Uterus (tissue), 4 donors: ENCODE measurements at places on chromosomes 2 and 18. TPM values are rescaled to one million over a fixed set of nuclear protein-coding genes. Genes with fewer than 3 reads are reported as not detected.

- H3K4me1 ChIP-seq, result no peaks in the 10 kb centered on the region
- no peak for DNase-seq
- peak overlapping the region; percentile 57 for H3K27ac ChIP-seq
- H3K36me3 ChIP-seq, result no peaks in the 10 kb centered on the region
- no peak overlapping the region for H3K4me3 ChIP-seq
- no peaks in the 10 kb centered on the region for H3K27me3 ChIP-seq
Observed at GRCh38 chr18:10232062-10232461, 222.4 kb upstream of the APCDD1 start.

- no peaks in the 10 kb centered on the region for H3K36me3 ChIP-seq
- H3K4me1 ChIP-seq, result peaks cover 5% of the 10 kb centered on the region
- H3K4me3 ChIP-seq, result no peak overlapping the region
- no peaks in the 10 kb centered on the region for H3K27me3 ChIP-seq
Observed at GRCh38 chr2:203453858-203454451, 81.1 kb downstream of the RAPH1 start.

- no peak overlapping the region for H3K4me3 ChIP-seq
- H3K36me3 ChIP-seq, result no peaks in the 10 kb centered on the region
- H3K27me3 ChIP-seq, result no peaks in the 10 kb centered on the region
- no peak overlapping the region for H3K27ac ChIP-seq
- no peaks in the 10 kb centered on the region for H3K4me1 ChIP-seq
- no peak for DNase-seq
Observed at GRCh38 chr2:45518546-45518945, 92.5 kb downstream of the SRBD1 start.

GRCh38 chr2:224836263-224836662, 120.1 kb upstream of the CCDC195 start:
- H3K4me1 ChIP-seq, result no peaks in the 10 kb centered on the region
- no peak overlapping the region for H3K27ac ChIP-seq
- H3K4me3 ChIP-seq, result no peak overlapping the region
- H3K27me3 ChIP-seq, result no peaks in the 10 kb centered on the region
- no peak for DNase-seq
- H3K36me3 ChIP-seq, result no peaks in the 10 kb centered on the region

- H3K27ac ChIP-seq, result no peak overlapping the region
- no peaks in the 10 kb centered on the region for H3K36me3 ChIP-seq
- H3K4me1 ChIP-seq, result no peaks in the 10 kb centered on the region
- no peak for DNase-seq
- H3K4me3 ChIP-seq, result no peak overlapping the region
- H3K27me3 ChIP-seq, result no peaks in the 10 kb centered on the region
Observed at GRCh38 chr2:68475110-68475509, 7.7 kb downstream of the APLF start.

DNA sequence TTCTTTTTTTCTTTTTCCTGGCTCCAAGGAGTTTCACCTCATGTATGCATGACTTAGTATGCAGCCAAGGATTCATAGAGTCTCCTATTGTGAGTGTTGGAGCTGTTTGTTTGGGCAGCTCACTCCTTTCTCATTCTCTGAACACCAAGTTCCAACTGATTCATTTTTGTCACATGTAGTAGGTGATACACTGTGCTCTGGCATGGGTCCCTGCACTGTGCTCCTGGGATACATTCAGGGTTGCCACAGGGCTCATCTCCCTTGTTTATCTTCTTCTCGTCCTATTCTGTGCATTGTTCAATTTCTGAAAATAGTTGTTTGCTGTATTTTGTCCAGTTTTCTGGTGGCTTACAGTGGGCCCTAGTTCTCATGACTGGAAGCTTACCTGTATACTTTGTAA, 96.8 kb downstream of the ZNF407 start:
- DNase-seq, result no peak
- H3K4me1 ChIP-seq, result no peaks in the 10 kb centered on the region
- H3K27ac ChIP-seq, result no peak overlapping the region
- no peak overlapping the region for H3K4me3 ChIP-seq
- H3K36me3 ChIP-seq, result no peaks in the 10 kb centered on the region

DNA sequence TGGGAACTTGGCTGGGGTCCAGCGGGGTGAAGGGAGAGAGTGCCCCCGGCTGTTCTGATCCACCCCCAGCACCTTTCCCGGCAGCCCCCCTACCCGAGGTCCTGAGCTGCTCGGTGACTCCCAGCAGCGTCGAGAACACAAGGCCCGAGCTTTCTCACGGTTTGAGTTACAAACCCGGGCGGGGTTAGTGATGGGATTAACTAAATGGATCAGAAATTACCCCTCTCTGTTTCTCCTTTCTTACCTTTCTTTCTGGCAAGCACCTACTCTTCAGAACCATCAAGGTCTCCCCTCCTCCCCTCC, 139.4 kb upstream of the GPC1 start:
- no peaks in the 10 kb centered on the region for H3K36me3 ChIP-seq
- H3K27ac ChIP-seq, result no peak overlapping the region
- no peak for DNase-seq
- H3K4me1 ChIP-seq, result no peaks in the 10 kb centered on the region
- no peaks in the 10 kb centered on the region for H3K27me3 ChIP-seq

DNA sequence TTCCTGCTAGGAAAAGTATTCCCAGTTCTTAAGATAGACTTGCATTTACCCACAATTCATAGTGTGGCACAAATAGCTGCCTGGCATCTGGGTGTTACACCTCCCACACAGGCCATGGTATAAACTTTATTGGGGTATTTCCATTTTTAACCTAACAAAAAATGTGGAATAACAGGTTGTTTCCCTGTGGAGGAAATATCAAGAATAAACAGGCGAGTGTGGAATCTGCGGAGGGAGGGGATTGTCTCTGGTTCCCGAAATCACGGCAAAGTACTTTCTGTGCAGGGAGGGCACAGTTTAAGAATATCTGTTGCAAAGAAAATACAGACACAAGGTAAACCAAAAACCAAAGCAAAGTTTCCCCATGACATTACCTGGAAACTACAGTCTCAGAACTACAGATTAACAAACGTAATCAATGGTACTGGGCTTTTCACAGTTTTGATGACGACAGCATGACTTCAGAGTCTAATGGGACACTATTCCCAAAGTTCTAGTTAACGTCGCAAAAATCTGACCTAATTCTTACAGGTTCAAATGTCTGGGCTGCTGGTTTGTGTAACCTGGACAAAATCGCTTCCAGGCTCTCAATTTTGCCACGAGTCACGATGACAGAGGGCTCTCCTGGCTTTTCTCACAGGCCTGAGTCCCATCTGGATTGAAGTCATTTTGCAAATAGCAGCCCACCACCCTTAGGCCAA, 1.4 kb downstream of the STARD7 start:
- H3K27me3 ChIP-seq, result no peaks in the 10 kb centered on the region
- H3K27ac ChIP-seq, result peak overlapping the region; percentile 94
- DNase-seq, result no peak
- peaks cover 5% of the 10 kb centered on the region for H3K4me1 ChIP-seq
- no peaks in the 10 kb centered on the region for H3K36me3 ChIP-seq
- peak overlapping the region; percentile 95 for H3K4me3 ChIP-seq

DNA sequence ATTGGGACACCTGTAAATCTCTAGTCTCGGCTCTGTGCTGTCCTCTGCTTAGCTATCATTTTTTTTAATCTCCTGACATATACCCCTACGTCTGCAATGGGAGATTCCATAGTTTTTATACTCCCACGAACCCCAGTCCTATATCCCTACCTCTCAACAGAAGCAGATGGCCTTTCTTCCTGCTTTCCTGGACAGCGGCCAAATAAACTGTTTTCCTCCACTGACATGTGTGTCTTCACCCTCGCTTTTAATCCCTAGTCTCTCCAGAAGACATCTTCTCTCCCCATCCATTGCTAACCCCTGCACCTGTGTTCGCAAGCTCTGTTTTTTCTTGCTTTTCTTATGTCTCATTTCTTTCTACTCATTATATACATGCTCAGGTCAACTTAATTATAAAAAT, 395.4 kb downstream of the EPHA4 start:
- no peaks in the 10 kb centered on the region for H3K4me1 ChIP-seq
- no peak overlapping the region for H3K27ac ChIP-seq
- H3K27me3 ChIP-seq, result no peaks in the 10 kb centered on the region
- no peak overlapping the region for H3K4me3 ChIP-seq

DNA sequence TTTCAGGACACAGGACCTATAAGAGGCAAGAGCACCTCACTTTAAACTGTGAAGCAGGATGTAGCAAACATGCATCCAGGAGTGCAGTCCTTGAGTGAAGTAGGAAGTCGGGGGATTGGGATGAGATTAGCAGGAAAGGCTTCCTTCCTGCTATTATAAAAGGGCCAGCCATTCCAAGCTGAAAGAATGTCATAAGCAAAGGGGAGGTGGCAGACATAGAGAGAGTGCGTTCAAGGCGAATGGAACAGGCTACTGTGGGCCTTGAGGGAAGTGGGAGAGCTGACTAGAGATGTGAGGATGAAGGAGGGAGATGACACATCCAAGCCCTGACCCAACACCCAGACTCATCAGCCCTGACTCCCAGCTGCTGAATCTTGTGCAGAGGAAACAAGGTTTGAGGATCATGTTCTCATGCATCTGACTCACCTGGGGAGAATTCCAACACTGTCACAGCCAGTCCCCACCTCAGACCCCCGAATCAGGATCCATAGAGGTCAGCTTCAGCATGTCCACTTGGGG, 63.9 kb downstream of the GYPC start:
- no peaks in the 10 kb centered on the region for H3K4me1 ChIP-seq
- DNase-seq, result no peak
- no peaks in the 10 kb centered on the region for H3K27me3 ChIP-seq
- H3K4me3 ChIP-seq, result no peak overlapping the region

- no peak overlapping the region for H3K4me3 ChIP-seq
- no peaks in the 10 kb centered on the region for H3K4me1 ChIP-seq
- DNase-seq, result no peak
- H3K27ac ChIP-seq, result peak overlapping the region; percentile 14
Observed at GRCh38 chr2:160940699-160941098, 219.5 kb upstream of the TANK start.

DNA sequence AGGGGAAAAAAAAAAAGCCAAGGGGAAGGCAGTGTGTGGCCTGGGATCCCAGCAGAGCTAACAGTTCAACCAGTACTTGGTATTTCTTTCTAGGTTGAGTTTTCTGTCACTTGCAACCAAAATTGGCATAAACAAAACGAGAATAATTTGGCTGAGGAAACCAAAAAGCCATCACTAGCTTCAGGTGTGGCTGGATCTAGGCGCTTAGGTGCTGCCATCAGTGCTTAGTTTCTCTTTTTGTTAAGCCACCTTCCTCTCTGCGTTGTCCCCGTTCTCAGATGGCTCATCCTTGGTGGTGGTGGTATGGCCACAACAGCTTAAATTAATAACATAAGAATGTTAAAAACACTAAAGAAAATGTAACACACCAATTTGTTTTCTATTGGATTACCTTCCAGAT, 2.4 kb downstream of the EFHD1 start:
- no peaks in the 10 kb centered on the region for H3K4me1 ChIP-seq
- no peak overlapping the region for H3K4me3 ChIP-seq
- H3K27ac ChIP-seq, result no peak overlapping the region
- no peaks in the 10 kb centered on the region for H3K27me3 ChIP-seq
- H3K36me3 ChIP-seq, result no peaks in the 10 kb centered on the region
- no peak for DNase-seq

DNA sequence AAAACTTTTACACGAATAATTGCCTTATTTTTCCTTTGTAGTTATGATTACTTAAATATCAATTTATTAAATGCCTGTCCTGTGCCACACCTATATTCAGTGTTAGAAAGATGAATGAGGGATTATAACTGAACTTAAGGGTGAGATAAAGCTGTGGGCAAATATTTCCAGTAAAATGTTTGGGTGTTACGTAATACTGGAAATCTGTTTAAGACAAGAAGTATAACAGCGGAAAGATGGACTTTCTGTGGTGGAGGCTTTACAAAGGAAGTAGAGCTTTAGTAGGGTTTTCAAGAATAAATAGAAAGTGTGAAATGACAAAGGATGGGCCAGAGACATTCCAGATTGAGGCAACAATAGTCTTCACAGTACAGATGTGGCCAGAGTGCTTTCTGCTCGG, 927.0 kb downstream of the DPP10 start:
- no peaks in the 10 kb centered on the region for H3K4me1 ChIP-seq
- no peak overlapping the region for H3K27ac ChIP-seq
- no peak for DNase-seq
- no peaks in the 10 kb centered on the region for H3K36me3 ChIP-seq
- H3K4me3 ChIP-seq, result no peak overlapping the region

DNA sequence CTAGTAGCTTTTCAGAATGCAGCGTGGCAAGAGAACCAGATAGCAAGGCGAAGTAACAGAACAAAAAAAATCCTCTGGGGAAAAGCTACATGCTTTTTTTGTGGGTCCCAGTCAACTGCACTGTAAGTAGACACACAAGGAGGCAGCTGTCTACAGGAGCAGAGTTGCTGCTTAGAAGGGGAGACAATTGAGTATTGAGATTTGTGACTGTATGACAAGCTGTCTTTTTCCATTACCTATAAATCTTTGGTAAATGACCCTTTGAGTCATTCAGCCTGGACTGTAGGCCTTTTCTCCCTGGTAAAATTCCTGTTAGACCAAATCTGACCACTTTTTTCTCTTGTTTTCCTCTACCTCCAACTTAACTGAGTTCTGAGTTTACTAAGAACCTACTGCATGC, 144.1 kb upstream of the FOSL2 start:
- no peaks in the 10 kb centered on the region for H3K36me3 ChIP-seq
- H3K4me3 ChIP-seq, result no peak overlapping the region
- H3K4me1 ChIP-seq, result no peaks in the 10 kb centered on the region
- H3K27ac ChIP-seq, result no peak overlapping the region
- no peaks in the 10 kb centered on the region for H3K27me3 ChIP-seq

DNA sequence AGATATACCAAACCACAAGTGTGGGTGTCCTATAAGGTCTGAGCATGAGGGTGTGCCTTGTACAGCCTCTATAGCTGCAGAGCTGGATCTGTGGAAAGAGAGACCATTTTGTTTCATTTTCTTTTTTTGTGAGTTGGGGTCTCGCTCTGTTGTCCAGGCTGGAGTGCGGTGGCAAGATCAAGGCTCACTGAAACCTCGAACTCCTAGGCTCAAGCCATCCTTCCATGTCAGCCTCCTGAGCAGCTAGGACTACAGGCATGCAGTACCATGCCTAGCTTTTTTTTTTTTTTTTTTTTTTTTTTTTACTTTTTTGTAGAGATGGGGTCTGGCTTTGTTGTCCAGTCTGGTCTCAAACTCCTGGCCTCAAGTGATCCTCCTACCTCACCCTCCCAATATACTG, 10.7 kb downstream of the KIF3C start:
- H3K4me3 ChIP-seq, result no peak overlapping the region
- H3K36me3 ChIP-seq, result no peaks in the 10 kb centered on the region
- H3K4me1 ChIP-seq, result no peaks in the 10 kb centered on the region
- DNase-seq, result no peak
- no peaks in the 10 kb centered on the region for H3K27me3 ChIP-seq

GRCh38 chr2:20534913-20535801, 88.3 kb downstream of the RHOB start:
- no peaks in the 10 kb centered on the region for H3K4me1 ChIP-seq
- no peak overlapping the region for H3K27ac ChIP-seq
- no peaks in the 10 kb centered on the region for H3K36me3 ChIP-seq

- DNase-seq, result no peak
- no peaks in the 10 kb centered on the region for H3K27me3 ChIP-seq
- no peaks in the 10 kb centered on the region for H3K36me3 ChIP-seq
- no peak overlapping the region for H3K4me3 ChIP-seq
Observed at GRCh38 chr2:235215248-235215647, 263.4 kb downstream of the SH3BP4 start.

The LRP2 gene
- under 0.01 TPM for total RNA-seq

The CELF4 gene
- total RNA-seq, result not detected

The HS1BP3 gene
- total RNA-seq, result 37.9 TPM

The ZFAND2B gene
- 37.9 TPM for total RNA-seq

The APCDD1 gene
- total RNA-seq, result 8.2 TPM

The RAB31 gene
- total RNA-seq, result 25.6 TPM

The FBXO41 gene
- total RNA-seq, result 1.7 TPM

The SPATA3 gene
- total RNA-seq, result not detected

The PDCD1 gene
- total RNA-seq, result not detected

The SF3B1 gene
- total RNA-seq, result 618 TPM
